Tibial nerve (tissue), 4 donors: ENCODE measurements at places on chromosomes 3 and 15. TPM values are rescaled to one million over a fixed set of nuclear protein-coding genes. Genes with fewer than 3 reads are reported as not detected.

Gene GOLGA8A
- 77.4 TPM for total RNA-seq

Gene RASGRF1
- 0.87 TPM for total RNA-seq

Gene UROC1
- not detected for total RNA-seq

Gene CPA3
- total RNA-seq, result 3.1 TPM

Gene GRIP2
- total RNA-seq, result 0.78 TPM

Gene MGA
- total RNA-seq, result 29.7 TPM

Gene ANKUB1
- 0.60 TPM for total RNA-seq

Gene SLC27A2
- total RNA-seq, result 0.22 TPM

Gene PGBD4
- total RNA-seq, result 2.1 TPM

Gene FRMD4B
- 57.8 TPM for total RNA-seq

Gene FEZF2
- total RNA-seq, result not detected

Gene ATOSA
- 97.0 TPM for total RNA-seq

Gene MORC1
- total RNA-seq, result not detected

GRCh38 chr3:99700631-99701268 lies 62.4 kb downstream of the COL8A1 start:
- peaks cover 34% of the 10 kb centered on the region for H3K4me1 ChIP-seq
- H3K36me3 ChIP-seq, result no peaks in the 10 kb centered on the region
- H3K4me3 ChIP-seq, result no peak overlapping the region
- H3K27ac ChIP-seq, result peak overlapping the region; percentile 53
- H3K27me3 ChIP-seq, result no peaks in the 10 kb centered on the region
- no peak for DNase-seq

DNA sequence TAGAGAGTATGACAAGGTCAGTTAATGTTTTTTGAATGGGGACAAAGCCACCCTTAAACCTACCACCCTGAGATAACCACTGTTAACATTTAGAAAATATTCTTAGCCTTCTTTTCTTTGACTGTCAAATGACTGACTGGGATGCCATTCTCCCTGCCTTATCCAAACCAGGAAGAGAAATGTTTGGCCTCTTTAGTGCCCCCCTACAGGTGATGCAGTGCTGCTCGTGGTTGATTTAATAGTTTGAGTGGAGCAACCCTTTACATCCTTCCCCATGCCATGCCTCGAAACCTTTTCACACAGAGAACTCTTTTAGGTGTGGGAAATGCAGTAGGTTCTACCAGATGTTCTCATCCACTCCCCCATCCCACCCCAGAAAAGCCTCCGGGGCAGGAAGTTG lies 38.7 kb upstream of the UMPS start:
- DNase-seq, result no peak
- H3K27ac ChIP-seq, result no peak overlapping the region
- no peaks in the 10 kb centered on the region for H3K27me3 ChIP-seq
- no peaks in the 10 kb centered on the region for H3K4me1 ChIP-seq
- H3K4me3 ChIP-seq, result no peak overlapping the region

GRCh38 chr3:57958642-57959422 lies 49.4 kb upstream of the FLNB start:
- H3K27me3 ChIP-seq, result no peaks in the 10 kb centered on the region
- H3K27ac ChIP-seq, result peak overlapping the region; percentile 65
- no peak overlapping the region for H3K4me3 ChIP-seq
- no peaks in the 10 kb centered on the region for H3K36me3 ChIP-seq

- no peak for DNase-seq
- peaks cover 12% of the 10 kb centered on the region for H3K36me3 ChIP-seq
- H3K27me3 ChIP-seq, result no peaks in the 10 kb centered on the region
Observed at GRCh38 chr3:53805463-53806159, 40.6 kb downstream of the CHDH start.

- H3K4me3 ChIP-seq, result no peak overlapping the region
- no peaks in the 10 kb centered on the region for H3K27me3 ChIP-seq
- no peak overlapping the region for H3K27ac ChIP-seq
- DNase-seq, result no peak
- H3K4me1 ChIP-seq, result no peaks in the 10 kb centered on the region
Observed at GRCh38 chr15:82804575-82804949, 1.3 kb downstream of the FSD2 start.

- H3K4me1 ChIP-seq, result no peaks in the 10 kb centered on the region
- no peak overlapping the region for H3K4me3 ChIP-seq
- DNase-seq, result no peak
- no peak overlapping the region for H3K27ac ChIP-seq
- no peaks in the 10 kb centered on the region for H3K27me3 ChIP-seq
Observed at GRCh38 chr15:65176056-65176455, 9.1 kb downstream of the CLPX start.

DNA sequence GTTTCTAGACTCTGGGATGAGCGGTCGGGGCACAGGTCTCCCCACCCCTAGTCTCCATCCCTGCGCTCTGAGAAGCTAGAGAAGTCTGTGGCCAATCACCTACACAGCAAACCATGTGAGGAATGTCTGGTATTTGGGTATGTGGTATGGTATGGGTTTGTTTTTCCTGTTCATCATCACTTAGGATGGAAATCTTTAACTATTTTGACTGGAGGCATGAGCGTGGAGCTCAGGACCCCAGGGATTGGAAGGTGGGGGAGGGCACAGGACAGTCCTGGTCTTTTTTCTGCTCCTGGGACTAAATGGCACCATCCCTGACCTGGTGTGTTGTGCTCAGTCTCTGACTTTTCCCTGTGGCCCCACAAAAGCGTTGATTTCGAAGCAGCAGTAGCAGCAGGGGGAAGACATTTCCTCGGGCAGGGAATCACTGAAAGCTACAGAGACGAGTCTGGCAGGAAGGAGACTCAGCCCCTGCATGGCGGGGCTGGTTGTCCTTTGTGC lies 191.7 kb upstream of the TPM1 start:
- H3K27ac ChIP-seq, result no peak overlapping the region
- no peaks in the 10 kb centered on the region for H3K27me3 ChIP-seq

DNA sequence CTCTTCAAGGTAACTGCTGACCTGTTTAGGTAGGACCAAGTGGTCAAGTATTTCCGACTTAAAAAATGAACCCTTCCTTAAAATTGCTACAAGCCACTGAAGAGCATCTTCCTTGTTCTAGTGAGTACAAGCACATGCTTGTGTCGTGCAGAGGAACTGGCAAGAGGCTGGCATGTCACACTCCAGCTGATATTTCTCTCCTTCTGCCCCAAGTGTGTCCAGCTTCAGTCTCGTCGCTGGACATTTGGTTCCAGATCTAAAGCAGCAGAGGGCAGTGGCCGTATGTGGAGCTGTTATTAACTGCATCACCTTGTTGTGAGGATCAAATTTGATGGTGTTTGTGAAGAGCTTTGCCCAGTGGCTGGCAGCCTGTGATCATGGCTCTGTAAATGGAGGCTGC lies 10.0 kb downstream of the RBP2 start:
- no peaks in the 10 kb centered on the region for H3K4me1 ChIP-seq
- no peak overlapping the region for H3K27ac ChIP-seq
- H3K4me3 ChIP-seq, result no peak overlapping the region
- no peak for DNase-seq

DNA sequence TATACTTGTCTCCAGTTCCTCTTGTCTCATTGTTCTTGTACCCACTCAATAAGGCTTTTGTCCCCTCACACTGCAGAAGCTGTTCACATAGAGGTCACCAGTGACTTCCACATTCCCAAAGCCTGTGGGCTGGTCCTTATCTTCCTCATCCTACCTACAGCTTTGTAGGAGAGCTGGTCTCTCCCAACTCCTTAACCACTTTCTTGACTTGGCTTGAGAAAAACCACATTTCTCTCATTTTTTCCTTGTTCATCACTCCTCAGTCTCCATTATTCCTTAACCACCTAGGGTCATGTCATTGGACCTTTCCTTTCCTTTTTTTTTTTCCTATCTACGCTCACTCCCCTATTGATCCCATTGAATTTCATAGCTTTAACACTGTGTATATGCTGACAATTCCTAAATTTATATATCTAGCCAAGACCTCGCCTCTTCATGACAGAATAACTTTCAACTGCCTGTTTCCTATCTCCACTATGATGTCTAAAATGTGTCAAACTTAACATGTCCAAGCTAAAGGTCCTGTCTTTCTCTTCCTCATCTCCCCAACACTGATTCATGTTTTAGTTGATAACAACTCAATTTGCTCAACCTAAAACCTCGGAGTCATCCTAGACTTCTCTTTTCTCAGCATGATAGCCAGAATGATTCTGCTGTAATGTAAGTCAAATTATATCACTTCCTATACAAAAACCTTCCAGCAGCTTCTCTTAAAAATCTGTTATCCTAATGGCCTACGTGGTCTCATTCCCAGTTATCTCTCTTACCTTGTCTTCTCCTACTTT lies 49.5 kb downstream of the CEP63 start:
- no peaks in the 10 kb centered on the region for H3K27me3 ChIP-seq
- no peak for DNase-seq
- no peaks in the 10 kb centered on the region for H3K4me1 ChIP-seq

DNA sequence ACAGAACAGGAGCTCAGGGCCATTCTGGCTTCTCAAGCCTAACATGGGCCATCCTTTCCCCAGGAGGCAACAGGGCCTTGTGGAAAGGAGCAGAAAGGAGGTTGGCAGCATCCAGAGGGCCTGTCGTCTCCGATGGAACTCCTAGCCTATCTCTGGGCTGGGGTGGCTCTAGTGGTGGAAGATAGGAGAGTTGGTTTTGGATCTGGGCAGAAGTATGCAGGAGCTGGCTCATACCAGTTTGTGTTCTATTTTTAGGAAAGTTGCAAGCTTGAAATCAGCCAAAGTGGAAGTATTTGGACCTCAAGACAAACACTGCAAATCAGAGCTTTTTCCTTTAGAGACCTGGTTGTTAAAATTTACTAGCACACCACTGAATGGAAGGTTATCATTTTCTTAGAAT lies 35.4 kb upstream of the XCR1 start:
- DNase-seq, result no peak
- H3K27me3 ChIP-seq, result no peaks in the 10 kb centered on the region
- no peak overlapping the region for H3K4me3 ChIP-seq

GRCh38 chr15:69876064-69876940 lies 221.4 kb downstream of the TLE3 start:
- no peaks in the 10 kb centered on the region for H3K27me3 ChIP-seq
- no peaks in the 10 kb centered on the region for H3K4me1 ChIP-seq
- no peak overlapping the region for H3K27ac ChIP-seq
- H3K4me3 ChIP-seq, result no peak overlapping the region
- H3K36me3 ChIP-seq, result no peaks in the 10 kb centered on the region
- DNase-seq, result no peak

DNA sequence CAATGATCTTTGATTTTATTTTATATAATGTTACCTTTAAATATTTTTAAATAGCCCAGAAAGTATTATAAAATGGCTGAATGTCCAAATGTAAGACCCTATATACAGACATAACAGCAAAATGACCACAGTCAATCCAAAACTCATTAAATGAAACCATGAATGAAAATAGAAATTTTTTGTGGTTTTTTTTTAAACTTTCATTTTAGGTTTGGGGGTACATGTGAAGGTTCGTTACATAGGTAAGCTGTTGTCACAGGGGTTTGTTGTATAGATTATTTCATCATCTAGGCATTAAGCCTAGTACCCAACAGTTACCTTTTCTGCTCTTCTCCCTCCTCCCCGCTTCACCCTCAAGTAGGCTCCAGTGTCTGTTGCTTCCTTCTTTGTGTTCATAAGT lies 108.8 kb downstream of the FAIM start:
- no peaks in the 10 kb centered on the region for H3K36me3 ChIP-seq
- H3K27ac ChIP-seq, result no peak overlapping the region
- no peaks in the 10 kb centered on the region for H3K27me3 ChIP-seq
- no peak overlapping the region for H3K4me3 ChIP-seq
- no peak for DNase-seq
- H3K4me1 ChIP-seq, result no peaks in the 10 kb centered on the region
